ENCODE measurements at places on chromosomes 11 and 22. TPM values are rescaled to one million over a fixed set of nuclear protein-coding genes. Genes with fewer than 3 reads are reported as not detected.

- no peak for DNase-seq
Observed at GRCh38 chr22:49365910-49366309, 461.8 kb downstream of the BRD1 start.

- DNase-seq: no peak
Observed at GRCh38 chr22:29370537-29370936, 17.8 kb downstream of the AP1B1 start.

GRCh38 chr11:2156416-2157182 is 4.4 kb downstream of the INS start:
- DNase-seq: no peak

Gene OR6T1
- polyA plus RNA-seq: not detected

Gene MYOD1
- not detected for polyA plus RNA-seq

Gene MAPK8IP2
- polyA plus RNA-seq: not detected

- no peak for DNase-seq
Observed at GRCh38 chr11:61901397-61901796, 10.1 kb upstream of the FADS3 start.

GRCh38 chr11:45436118-45436517 is 150.0 kb upstream of the SYT13 start:
- DNase-seq: no peak

DNA sequence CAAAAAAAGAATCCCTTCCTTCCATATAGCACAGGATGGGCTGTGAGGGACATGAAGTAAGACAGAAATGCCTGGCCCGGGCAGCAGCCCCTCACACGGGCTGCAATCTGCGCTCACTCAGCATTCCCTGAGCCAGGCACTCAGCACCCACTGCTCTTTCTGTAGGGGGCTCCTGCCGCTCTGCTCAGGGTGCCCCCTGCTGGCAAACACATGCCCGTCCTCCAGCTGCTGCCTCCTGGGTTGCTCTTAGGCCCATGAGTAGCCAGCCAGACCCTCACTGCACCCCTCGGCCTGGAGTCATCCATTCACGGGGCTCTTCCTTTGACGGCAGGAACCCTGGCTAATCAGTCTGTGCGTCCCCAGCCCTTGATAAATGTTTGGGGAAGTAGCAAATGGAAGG is 6.9 kb downstream of the MCAT start:
- DNase-seq: peak; percentile 48

- DNase-seq: no peak
Observed at GRCh38 chr22:34283844-34284243, 363.6 kb upstream of the LARGE1 start.

DNA sequence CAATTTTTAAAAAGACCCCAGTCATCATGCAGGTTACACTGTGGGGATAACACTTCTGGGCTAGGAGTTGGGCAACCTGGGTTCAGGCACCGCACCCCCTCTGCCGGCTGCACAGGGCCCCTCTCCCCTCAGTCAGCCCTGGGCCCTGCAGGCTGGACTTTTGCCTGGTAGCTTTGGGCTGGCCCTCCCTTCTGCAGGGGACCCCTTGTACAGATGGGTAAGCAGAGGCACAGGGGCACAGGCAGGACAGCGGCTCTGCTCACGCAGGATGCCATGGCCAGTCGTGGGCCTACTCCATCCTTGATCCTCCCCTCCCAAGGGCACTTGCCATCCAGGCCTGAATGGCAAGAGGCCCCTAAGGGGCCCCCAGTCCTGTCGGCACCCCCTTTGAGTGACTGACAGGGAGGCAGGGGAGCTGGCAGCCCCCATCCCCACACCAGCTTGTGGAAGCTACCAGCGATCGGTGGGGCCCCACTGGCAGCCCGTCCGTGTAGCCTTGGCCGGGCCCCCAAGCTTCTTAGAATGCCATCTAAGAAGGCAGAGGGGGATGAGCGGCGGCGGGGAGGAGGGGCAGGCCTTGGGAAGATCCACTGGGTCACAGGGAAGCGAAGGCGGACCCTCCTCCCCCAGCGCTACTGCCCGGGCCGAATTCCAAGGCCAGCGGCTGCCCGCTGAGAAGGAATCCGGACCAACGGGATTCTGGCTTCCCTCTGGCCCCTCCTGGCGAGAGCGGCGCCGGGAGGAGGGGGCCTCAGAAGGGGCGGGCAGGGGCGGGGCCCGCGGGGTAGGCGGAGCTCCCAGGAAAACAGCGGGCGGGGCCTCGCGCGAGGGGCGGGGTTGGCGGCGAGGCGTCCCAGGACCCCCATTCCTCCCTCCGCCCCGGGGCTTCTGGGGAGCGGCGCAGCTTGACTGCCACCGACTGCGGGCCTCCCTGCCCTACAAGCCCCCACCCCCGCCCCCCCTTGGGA is 6.8 kb upstream of the CHKA start:
- peak; percentile 11 for DNase-seq

- no peak for DNase-seq
Observed at GRCh38 chr11:119891055-119891768, 162.2 kb upstream of the NECTIN1 start.

Gene MN1
- not detected for polyA plus RNA-seq

DNA sequence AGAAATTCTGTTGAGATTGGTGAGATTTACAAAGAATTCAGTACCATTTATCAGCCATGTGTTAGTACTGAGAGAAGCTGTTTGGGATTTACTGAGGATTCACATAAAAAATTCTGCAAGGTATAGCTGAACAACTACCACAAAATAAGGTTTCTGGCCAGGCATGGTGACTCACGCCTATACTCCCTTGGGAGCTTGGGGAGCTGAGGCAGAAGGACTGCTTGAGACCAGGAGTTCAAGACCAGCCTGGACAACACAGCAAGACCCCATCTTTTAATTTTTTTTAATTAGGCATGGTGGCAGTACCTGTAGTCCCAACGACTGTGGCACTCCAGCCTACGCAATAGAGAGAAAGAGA is 86.7 kb downstream of the SIK3 start:
- no peak for DNase-seq

GRCh38 chr11:131118247-131118646 is 202.0 kb upstream of the SNX19 start:
- DNase-seq: no peak

GRCh38 chr22:42283278-42284201 is 13.1 kb upstream of the TCF20 start:
- DNase-seq: no peak

DNA sequence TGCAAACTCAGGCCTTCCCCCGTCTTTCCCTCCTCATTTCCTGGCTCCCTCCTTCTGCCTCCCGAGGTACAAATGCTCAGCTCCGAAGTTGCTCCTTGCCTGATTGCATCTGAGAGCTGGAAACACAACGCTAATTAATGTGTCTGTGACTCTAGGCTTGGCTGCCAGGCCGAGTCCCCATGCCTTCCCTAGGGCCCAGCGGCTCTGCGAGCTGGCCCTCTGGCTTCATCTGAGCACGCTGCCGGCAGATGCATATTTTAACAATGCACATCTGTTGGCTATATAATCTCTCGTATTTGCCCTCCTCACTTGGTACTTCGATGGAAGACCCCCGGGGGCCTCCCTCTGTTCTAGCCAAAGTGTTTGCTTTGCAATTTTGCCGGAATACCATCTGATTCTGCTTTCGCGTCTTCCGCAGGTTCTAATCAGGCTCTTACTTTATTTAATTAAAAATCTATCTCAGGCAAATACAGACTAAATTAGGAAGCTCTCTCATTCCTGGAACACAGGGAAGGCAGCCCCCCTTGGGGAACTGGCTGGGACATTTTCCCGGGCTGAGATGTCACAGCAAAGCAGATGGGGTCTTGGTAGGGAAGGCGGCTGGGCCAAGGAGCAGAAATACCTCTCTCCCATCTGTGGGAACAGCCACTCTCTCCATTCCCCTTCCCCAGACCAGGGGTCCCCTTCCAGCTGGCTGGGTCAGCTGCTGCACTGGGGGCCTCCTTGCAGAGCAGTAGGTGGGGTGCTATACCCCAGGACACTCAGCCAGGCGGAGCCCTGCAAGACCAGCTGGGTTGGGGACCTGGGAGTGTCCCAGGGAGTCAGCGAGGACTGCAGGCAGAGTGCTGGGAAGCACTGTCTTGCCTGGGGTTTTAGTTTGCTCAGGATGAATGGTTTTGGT is 162.8 kb downstream of the ST3GAL4 start:
- DNase-seq: no peak

DNA sequence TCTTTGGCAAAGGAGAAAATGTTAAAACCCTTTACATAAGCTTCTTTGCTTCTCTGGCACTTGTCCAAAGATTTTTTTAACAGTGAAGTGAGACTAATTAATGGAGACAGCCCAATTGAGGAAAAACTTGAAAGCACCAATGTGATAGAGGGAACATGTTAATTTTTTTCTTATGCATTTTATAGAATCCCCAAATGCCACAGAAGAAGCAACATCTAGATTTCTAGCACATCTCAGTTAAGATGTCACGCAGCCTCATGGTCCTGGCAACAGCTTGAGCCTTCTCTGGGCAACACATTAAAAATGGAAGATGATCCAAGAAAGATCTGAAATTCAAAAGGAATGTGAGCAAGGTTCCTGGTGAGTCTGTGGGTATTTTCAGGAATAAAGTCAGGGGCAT is 48.5 kb downstream of the PACSIN2 start:
- no peak for DNase-seq

Gene OR51E2
- polyA plus RNA-seq: not detected

DNA sequence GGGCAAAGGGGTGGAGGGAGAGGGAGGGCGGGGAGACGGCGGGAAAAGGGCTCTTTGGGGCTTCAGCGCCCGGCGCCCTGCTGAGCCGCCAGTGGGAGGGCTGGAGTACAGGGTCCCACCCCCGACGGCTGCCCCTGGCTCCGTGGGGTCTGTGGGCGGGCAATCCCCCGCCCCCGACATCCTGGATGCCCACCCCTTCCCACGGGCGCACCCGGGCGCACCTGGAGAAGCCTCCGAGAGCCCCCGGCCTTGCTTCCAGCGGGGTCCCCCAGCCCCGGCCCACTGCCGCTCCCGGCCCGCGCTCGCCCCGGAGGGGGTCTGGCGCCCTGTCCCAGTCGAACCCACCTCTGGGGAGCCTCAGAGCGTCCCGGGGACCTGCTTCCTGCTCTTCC is 394 bp downstream of the CHRM4 start:
- no peak for DNase-seq

Gene C11orf65
- 0.97 TPM for polyA plus RNA-seq

Gene STIM1
- polyA plus RNA-seq: 39.0 TPM

DNA sequence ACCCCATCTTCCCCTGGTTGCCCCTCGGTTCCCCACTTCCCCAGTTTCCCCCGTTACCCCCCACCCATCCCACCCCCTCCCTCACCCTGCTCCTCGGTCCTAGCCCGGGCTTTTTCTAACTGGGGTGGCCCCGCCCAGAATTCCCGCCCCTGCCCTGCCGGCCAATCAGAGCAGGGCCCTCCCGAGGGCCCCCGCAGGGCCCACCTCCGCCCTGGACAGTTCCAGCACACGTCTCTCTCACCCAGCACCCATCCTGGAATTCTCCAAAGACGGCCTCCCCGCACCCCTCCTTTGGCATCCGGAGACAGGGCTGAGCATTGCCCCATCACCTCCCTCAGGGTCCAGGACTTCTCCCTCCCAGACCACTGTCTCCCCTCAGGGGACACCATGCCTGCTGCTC is at the start of gene H19:
TSS of gene H19 (minus strand) at position 88 of the 400 bp plus-strand sequence.
- DNase-seq: no peak

GRCh38 chr22:31612891-31613285 is 49.1 kb downstream of the PISD start:
- DNase-seq: no peak

Gene VWCE
- not detected for polyA plus RNA-seq

- no peak for DNase-seq
Observed at GRCh38 chr11:20029193-20029592, 131.1 kb downstream of the DBX1 start.

- DNase-seq: no peak
Observed at GRCh38 chr22:33467620-33468095, 409.5 kb upstream of the SYN3 start.

DNA sequence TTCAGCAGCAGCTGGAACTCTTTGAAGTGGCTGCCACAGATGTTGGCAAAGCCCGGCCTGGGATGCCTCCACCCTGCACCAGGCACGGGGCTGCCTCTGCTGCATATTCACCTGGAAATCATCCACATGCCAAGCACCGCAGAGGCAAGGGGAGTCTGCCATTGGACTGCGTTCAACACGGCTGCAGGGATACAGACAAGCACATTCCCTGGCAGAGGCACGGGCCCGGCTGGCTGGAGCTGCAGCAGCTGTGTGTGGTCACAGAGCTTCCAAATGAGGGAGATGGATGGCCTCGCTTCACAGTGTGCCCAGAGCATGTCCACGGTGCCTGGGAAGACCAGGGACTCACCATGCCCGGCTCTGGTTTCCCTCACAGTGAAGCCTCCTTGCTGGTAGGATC is 1378.9 kb downstream of the TBC1D22A start:
- no peak for DNase-seq

DNA sequence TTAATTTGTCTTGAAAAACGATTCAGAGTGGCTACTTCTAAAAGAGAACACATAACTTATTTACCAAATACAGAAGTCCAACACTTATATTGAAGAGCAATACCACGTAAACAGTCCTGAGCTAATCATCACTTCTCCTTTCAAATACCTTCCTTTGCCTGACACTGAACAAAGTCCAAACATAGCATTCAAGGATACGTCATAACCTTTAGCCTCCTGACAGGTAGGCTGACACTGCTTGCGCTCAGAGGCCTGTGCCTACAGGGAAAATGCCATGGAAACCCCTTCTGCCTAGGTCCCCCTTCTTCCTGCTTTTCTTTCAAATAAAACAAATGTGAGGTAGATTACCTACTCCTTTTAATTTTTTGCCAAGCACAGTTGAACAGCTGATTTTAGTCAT is 510.0 kb downstream of the INSC start:
- DNase-seq: no peak

- DNase-seq: no peak
Observed at GRCh38 chr22:24422102-24422665, 5.2 kb upstream of the ADORA2A start.

- no peak for DNase-seq
Observed at GRCh38 chr22:39245130-39246039, 603 bp upstream of the PDGFB start.

- DNase-seq: no peak
Observed at GRCh38 chr11:46383404-46383758, 1.9 kb downstream of the MDK start.

Gene VPREB1
- not detected for polyA plus RNA-seq

- DNase-seq: no peak
Observed at GRCh38 chr11:43833657-43834073, 47.0 kb upstream of the ALKBH3 start.

Gene P2RY2
- polyA plus RNA-seq: not detected

GRCh38 chr11:42972741-42973140 is 339.1 kb upstream of the API5 start:
- DNase-seq: no peak

GRCh38 chr11:85751724-85752123 is 59.2 kb downstream of the SYTL2 start:
- no peak for DNase-seq

Gene IGSF9B
- 0.35 TPM for polyA plus RNA-seq

GRCh38 chr22:46171940-46172339 is 21.6 kb downstream of the PPARA start:
- DNase-seq: no peak

GRCh38 chr11:114264381-114264780 is 31.8 kb upstream of the NNMT start:
- DNase-seq: no peak

All from naive thymus-derived CD8-positive, alpha-beta T cell (primary cell).